ENCODE measurements at places on chromosomes 4 and X. TPM values are rescaled to one million over a fixed set of nuclear protein-coding genes. Genes with fewer than 3 reads are reported as not detected.

Gene NEIL3
- total RNA-seq: 18.7 TPM

Gene TRIML2
- total RNA-seq: not detected

Gene NR3C2
- total RNA-seq: 6.1 TPM

Gene XAGE1A
- not detected for total RNA-seq

Gene PRRG1
- total RNA-seq: not detected

All from activated CD8-positive, alpha-beta T cell treated with anti-CD3 and anti-CD28 coated beads for 36 hours (primary cell).